ENCODE measurements at places on chromosomes 1 and 21.

DNA sequence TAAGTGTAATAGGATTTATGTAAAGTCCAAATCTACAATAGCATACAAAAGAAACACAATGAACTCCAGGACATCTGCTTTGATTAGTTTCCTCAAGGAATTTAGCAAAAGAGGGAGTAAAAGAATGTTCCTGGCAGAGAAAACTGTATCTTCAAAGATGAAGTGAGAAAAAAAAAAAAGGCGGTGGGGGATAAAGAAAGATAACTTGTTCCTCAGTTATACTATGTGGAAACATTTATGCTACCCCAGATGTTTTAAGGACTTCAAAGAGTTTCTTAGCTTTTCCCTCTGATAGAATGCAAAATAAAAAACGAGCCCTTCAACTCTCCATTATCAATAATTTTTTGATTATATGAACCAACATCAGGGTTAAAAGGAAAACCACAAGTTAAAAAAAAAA, 908.9 kb upstream of the ADGRL2 start:
- no peak for DNase-seq

DNA sequence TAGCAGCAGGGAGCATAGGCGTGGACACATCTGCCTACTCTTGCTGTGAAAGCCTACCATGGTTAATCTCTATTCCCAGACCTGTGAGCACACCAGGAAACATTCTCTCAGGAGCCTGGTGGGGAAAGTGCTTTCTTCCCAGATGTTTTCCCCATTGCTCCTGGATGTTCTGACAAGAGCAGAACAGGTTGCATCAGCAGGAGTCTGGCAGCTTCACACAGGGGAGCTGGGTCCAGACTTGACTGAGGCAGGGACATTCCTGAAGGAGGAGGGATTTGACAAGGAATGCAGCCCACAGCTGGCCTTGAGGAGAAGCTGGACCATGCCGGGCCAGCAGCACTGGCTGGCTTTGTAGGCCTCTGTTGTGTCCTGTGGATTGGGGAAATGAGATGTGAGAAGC, 21.0 kb upstream of the ARTN start:
- peak; percentile 41 for DNase-seq

DNA sequence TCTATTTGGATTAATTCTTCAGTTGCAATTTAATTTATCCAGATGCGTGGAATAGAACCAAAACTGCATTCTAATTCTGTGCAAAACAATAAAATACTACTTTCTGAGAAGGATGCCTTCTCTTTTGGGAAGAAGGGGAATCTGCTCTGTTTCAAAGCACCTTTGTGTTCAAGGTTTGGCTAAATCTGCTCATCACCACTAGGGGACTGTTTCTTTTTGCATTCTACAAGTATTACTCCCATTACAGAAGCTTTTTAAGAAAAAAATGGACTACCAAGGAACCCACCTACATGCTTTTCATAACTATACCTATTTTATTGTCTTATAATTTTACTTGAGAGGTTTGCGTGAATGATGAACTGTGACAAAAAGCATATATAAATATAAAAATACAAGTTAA, 18.2 kb downstream of the MRPS6 start:
- DNase-seq = no peak

GRCh38 chr1:28096210-28097099, 8.0 kb upstream of the EYA3 start:
- no peak for DNase-seq

GRCh38 chr1:14415396-14415795, 183.1 kb upstream of the KAZN start:
- DNase-seq = no peak

GRCh38 chr1:234838182-234838581, 228.2 kb upstream of the IRF2BP2 start:
- DNase-seq = no peak

GRCh38 chr1:53688381-53689102, 50.4 kb downstream of the GLIS1 start:
- DNase-seq = no peak

- DNase-seq = no peak
Observed at GRCh38 chr1:54811066-54811465, 9.9 kb upstream of the TTC22 start.

GRCh38 chr1:220566869-220567268, 38.9 kb downstream of the MARK1 start:
- DNase-seq = no peak

- DNase-seq = peak; percentile 54
Observed at GRCh38 chr1:204873714-204874113, 3.1 kb downstream of the NFASC start.

GRCh38 chr1:206829875-206830274, 35.5 kb upstream of the IL20 start:
- no peak for DNase-seq

All from NCI-H524 (cell line).